ENCODE measurements at places on chromosomes 3 and 15.

- DNase-seq, result no peak
Measured at GRCh38 chr15:55334371-55334770, 15.3 kb downstream of the PIGB start.

GRCh38 chr3:18657858-18658820, 233.0 kb upstream of the SATB1 start:
- DNase-seq, result no peak

DNA sequence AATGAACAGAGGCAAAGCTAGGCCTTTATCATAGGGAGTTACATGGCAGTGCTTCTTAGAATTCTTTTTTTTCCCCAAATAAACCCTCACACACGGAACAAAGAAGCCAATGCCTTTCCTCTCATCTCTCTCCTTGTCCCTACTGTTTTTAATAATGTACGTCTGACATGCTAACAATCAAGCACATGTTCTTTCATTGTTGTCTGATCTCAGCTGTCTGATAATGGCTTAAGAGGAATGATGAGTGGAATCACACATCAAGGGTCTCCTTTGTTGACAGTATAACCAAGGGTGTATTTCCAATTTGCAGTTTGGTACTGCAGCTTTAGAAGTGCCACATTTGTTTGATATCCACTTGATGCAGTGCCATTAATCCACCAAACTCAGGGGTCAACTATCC, 34.8 kb upstream of the EPHA3 start:
- no peak for DNase-seq

DNA sequence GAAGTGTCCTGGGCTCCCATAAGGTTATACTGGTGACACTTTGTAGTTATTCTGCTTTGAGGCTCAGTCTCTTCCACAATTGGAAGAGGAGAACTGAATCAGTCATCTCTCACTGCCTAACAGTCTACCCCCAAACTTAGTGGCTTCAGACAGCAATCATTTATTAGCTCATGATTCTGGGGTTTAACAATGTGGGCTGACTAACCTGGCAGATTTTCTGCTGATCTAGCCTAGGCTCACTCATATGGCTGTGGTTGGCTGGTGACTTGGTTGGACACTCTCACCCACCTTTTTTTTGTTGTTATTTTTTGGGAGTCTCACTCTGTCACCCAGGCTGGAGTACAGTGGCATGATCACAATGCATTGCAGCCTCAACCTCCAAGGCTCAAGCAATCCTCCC, 7.1 kb downstream of the GPD1L start:
- no peak for DNase-seq

GRCh38 chr3:155852341-155852740, 1.9 kb downstream of the SLC33A1 start:
- DNase-seq, result no peak

DNA sequence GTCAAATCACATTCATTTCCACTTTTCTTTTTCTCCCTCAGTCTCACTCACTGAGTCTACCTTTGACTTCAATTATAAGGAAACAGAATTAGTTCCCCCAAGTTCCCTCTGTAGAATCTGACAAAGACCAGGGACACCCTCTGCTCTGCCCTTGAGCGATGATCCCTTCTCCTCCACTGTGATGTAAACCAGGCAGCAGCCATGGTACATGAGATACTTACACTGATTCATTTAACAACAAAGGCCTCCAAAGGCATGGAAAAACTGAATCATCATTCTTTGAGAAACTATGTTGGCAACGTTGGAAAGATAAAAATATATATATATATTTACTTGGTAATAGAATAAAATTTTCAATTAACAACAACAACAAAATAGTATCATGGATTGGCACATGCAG, 84.1 kb downstream of the P3H2 start:
- DNase-seq, result no peak

DNA sequence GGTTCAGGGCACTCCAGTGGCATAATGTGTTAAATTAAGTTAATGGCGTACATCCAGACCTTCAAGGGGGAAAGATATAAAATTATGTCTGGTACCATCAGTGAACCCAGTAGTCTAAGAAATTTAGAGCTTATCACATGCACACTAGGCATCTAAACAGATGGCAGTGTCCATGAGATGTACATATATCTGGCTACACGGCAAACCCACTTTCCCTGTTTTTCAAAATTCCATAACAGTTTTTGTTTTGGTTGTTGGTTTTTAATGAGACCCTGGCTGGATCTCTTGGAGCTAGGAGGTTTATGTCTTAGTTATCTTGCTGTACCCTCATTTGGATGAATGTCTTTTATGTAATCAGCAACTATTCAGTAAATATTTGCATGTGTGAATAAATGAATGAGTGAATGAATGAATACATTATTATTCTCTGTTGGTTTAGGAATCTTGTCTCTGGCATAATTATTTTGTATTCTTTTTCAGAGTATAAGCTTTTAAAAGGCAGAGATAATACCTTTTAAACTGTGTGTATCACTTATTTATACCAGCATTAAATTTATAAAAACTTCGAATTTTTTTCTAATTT, 3.1 kb upstream of the UTS2B start:
- no peak for DNase-seq

DNA sequence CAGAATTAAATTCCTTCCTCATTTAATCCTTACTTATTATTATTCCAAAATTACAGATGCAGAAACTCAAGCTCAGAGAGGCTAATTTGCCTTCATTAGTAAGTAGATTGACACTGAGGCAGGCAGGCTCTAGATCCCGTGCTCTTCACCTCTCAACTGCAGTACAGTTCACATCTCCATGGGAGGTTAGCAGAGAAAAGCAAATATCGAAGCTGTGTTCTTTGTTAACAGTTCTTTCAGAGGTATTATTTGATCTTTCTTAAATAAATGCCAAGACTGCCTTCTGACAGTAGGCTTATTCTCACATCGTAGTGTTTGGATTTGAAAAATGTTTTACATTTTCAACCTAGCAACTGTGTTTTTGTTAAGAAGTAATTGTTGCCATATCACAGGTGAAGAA, 15.9 kb upstream of the FAH start:
- DNase-seq, result no peak
